ENCODE measurements at places on chromosomes 6 and 20.

GRCh38 chr6:34633256-34633655 lies 63.3 kb downstream of the ILRUN start:
- no peak for DNase-seq

DNA sequence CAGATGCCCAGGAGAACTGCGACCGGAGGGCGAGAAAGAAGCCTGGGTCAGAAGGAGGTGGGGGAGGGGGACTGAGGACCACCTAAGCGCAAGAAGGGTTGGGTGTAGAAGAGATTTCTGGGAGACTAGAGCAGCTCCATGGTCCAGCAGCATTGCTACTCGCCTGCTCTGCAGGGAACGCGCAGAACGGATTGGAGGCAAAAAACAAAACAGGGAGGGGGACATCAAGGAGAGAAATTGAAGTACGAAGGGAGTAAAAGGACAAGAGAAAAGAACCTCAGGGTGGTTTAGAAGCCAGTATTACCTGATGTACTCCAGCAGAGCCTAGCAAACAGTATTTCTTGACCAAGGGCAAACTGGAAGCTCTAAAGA lies 537 bp upstream of the GABBR1 start:
- no peak for DNase-seq

DNA sequence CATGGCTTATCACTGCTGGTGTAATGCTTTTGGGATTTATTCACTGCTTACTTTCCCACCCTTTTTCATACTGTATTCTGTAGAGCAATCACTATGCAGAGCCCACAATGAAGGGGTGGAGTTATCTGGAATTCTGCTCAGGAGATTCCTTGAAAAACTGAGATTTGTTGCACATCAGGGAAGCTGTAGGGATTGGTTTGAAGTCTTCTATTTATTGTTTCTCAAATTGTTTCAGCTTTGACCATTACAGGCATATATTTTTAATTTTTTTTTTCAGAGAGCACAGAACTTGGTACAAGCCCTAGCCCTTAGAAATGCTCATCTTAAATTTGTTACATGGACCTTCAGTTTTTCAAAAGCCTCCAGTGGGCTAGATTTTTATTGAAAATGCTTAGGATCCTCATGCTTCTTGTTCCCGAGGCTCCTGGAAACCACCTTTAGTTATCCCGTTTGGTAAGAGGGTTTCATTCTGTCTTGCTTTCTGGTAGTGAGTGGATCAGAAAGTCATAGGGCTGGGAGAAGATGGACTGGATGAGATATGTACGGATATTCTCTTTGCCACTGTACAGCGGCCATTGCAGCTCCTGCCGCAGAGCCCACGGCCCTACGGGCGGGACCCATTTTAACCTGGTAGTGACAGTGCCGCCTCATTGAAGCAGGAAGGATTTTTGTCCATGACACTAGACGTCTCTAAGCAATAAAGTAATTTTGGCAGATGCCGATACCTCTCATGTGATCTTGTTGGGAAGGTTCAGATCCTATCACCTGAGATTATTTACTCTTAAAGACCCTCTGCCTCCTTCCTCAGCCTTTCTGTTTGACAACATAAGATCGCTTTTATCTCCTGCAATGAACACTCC lies 45.3 kb upstream of the ZNF184 start:
- DNase-seq, result no peak

GRCh38 chr6:105753620-105754211 lies 332.4 kb upstream of the PRDM1 start:
- no peak for DNase-seq

DNA sequence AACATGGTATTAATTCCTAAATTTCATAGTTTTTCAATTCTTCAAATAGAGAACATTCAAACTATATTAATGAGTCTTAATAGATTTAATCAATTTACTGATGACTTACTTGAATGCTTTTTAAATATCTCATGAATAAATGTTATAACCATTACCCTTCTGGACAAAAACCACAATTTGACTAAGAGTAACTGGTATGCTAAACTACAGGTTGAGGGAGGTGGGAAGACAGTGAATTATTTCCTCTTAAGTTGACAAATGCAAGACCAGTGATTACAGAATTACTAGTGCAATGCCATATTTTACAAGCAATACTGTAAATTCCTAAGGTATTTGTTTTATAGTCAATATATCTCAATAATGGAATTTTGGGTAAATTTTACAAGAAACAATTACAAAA lies 65.1 kb downstream of the REV3L start:
- no peak for DNase-seq

Data from amniotic stem cell (primary cell).